ENCODE measurements at places on chromosomes 11 and 22.
A peak's percentile ranks its signal among the peaks of the same experiment; 100 is the strongest.

DNA sequence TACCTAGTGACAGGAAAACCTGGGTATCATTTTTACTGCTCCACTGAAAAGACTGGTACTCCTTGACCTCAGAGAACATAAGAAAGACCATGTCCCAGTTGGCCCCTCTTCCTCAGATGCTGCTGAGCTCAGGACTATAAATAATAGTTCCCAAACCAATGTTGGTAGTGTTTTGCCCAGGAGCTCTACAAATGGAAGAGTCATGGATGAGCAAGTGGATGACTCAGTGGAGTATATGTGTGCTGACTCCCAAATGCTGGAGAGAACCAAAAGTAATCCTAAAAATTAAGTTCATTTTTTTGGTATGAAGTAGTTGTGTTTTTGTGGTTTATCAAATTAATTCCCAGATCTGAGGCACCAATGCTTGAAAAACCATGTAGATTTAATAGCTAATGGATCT lies 482.0 kb downstream of the KCNA4 start:
- no peak overlapping the region for H3K4me3 ChIP-seq
- H3K27me3 ChIP-seq: no peaks in the 10 kb centered on the region

DNA sequence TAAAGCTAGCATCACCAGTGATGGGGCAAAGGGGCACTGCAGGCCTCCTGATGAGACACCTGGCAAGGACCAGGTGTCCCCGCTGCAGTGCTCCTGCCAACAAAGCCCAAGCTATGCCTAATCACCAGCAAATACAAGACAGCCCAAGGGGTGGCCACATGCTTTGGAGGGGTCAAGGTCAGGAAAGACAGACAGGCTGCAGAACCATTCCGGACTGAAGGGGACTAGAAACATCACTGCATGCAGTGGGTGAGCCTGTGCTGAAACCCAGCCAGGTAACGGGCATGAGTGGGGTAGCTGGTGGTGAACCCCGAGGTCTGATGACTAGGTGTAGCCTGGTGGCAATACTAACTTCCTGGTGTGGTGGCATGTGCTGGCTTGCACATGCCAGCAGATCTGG lies 111.1 kb downstream of the MED15 start:
- H3K4me1 ChIP-seq: peaks cover 5% of the 10 kb centered on the region
- H3K27ac ChIP-seq: no peak overlapping the region
- peaks cover 4% of the 10 kb centered on the region for H3K27me3 ChIP-seq
- no peak overlapping the region for H3K4me3 ChIP-seq

DNA sequence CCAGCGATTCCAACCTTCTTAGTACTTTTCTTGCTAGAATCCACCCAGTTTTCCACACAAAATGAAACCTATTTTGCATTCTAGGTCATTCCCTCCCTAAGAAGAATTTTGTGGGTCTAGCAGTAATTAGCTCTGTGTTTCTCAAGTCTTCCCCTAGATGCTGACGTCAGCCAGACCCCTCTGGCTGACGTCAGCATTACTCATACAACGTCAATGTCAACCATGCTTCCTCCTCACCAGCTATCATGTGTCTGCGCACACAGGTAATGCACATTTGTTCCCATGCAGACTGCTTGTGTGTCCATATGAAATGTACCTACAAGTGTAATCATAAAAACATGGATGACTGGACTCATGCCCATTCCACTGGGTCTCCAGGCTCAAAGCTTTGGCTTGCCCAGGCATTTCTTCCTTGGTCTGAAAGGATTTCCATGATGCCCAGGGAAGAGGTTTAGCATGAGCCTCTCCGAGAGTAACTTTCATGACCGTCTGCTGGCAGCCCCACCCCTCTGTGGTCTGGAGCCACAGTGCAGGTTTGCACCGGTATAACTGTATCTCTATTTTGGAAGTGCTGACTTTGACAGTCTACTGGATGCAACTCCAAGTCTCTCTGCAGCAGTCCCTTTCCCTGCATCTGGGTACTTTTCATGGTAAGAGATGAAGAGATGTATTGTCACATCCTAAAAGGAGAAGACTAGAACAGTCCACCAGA lies 58.6 kb downstream of the DSCAML1 start:
- H3K27me3 ChIP-seq: peaks cover 38% of the 10 kb centered on the region
- no peaks in the 10 kb centered on the region for H3K36me3 ChIP-seq
- peaks cover 5% of the 10 kb centered on the region for H3K4me1 ChIP-seq
- DNase-seq: no peak
- no peak overlapping the region for H3K4me3 ChIP-seq

GRCh38 chr11:77085652-77086051 lies 17.0 kb upstream of the OMP start:
- no peaks in the 10 kb centered on the region for H3K36me3 ChIP-seq
- H3K27me3 ChIP-seq: no peaks in the 10 kb centered on the region
- H3K27ac ChIP-seq: no peak overlapping the region
- no peak for DNase-seq
- H3K4me3 ChIP-seq: no peak overlapping the region

- no peaks in the 10 kb centered on the region for H3K27me3 ChIP-seq
- no peaks in the 10 kb centered on the region for H3K36me3 ChIP-seq
- H3K4me3 ChIP-seq: no peak overlapping the region
- peaks cover 12% of the 10 kb centered on the region for H3K4me1 ChIP-seq
- DNase-seq: no peak
- H3K27ac ChIP-seq: peak overlapping the region; percentile 34
These were observed 261.4 kb downstream of the DDX10 start for GRCh38 chr11:108926171-108926840.

DNA sequence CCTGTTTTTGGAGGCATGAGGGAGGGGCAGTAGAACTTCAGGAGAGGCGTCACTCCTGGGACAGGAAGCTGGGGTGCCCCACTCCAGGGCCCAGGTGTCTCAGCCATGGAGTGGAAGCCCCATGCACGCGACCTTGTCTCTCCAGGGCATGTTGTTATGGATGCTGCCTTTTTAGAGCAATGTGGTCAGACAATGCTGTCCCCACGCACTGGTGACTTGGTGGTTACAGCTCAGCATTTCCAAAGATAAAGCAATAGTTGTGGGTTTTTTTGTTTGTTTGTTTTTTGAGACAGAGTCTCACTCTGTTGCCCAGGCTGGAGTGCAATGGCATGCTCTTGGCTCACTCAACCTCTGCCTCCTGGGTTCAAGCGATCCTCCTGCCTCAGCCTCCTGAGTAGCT lies 22.3 kb downstream of the EIF4G2 start:
- H3K36me3 ChIP-seq: no peaks in the 10 kb centered on the region
- peaks cover 18% of the 10 kb centered on the region for H3K27me3 ChIP-seq
- no peak overlapping the region for H3K4me3 ChIP-seq
- no peak for DNase-seq

GRCh38 chr11:17383461-17383860 lies 5.0 kb downstream of the KCNJ11 start:
- H3K4me1 ChIP-seq: no peaks in the 10 kb centered on the region
- peaks cover 2% of the 10 kb centered on the region for H3K27me3 ChIP-seq
- no peak for DNase-seq
- peaks cover 3% of the 10 kb centered on the region for H3K36me3 ChIP-seq

GRCh38 chr11:94169516-94169915 lies 40.9 kb downstream of the PANX1 start:
- peaks cover 9% of the 10 kb centered on the region for H3K36me3 ChIP-seq
- H3K4me3 ChIP-seq: no peak overlapping the region
- DNase-seq: no peak
- H3K27me3 ChIP-seq: no peaks in the 10 kb centered on the region
- H3K27ac ChIP-seq: no peak overlapping the region
- H3K4me1 ChIP-seq: peaks cover 5% of the 10 kb centered on the region

GRCh38 chr11:19525276-19525675 lies 187.4 kb upstream of the NAV2 start:
- peaks cover 31% of the 10 kb centered on the region for H3K4me1 ChIP-seq
- no peak overlapping the region for H3K27ac ChIP-seq
- H3K27me3 ChIP-seq: no peaks in the 10 kb centered on the region

DNA sequence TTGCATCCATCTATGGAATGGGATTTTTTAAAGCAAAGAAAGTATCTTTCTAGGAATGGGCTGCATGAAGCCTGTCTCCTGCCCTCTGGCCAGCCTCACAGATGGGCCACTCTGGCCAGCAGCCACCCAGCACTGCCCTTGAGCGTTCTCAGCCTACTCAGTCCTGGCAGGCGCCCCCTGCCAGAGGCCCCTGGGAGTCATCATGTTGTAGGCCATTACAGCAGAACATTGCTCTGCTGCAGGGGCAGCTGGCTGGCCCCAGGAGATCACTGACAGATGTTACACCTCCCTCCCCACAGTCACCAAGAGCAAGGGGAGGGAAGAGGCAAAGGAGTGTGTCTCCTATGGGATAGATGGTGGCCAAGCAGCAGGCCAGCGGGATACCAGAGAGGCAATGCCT lies 363.7 kb downstream of the NXPE2 start:
- no peak overlapping the region for H3K4me3 ChIP-seq
- no peaks in the 10 kb centered on the region for H3K36me3 ChIP-seq
- DNase-seq: no peak
- no peak overlapping the region for H3K27ac ChIP-seq
- H3K27me3 ChIP-seq: peaks cover 5% of the 10 kb centered on the region

DNA sequence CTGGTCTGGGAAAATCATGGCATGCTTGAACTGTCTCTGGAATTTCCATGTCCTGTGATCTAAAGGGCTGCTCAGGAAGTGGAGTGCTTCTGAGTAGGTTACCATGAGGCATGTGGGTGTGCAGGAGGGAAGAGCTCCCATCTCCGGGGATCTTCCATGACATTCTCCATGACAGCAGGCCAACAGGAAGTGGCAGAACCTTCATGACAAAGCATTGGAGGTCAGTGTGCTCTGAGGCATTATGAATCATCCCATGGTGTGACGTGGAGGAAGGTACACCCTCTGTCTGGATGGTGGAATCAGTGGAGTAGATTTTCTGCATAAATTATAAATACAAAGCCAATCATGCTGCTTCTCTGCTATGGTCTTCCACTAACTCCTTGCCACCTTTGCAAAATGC lies 139.6 kb upstream of the E2F8 start:
- no peak for DNase-seq
- peaks cover 22% of the 10 kb centered on the region for H3K27me3 ChIP-seq
- peaks cover 1% of the 10 kb centered on the region for H3K4me1 ChIP-seq
- H3K4me3 ChIP-seq: no peak overlapping the region
- H3K27ac ChIP-seq: no peak overlapping the region

DNA sequence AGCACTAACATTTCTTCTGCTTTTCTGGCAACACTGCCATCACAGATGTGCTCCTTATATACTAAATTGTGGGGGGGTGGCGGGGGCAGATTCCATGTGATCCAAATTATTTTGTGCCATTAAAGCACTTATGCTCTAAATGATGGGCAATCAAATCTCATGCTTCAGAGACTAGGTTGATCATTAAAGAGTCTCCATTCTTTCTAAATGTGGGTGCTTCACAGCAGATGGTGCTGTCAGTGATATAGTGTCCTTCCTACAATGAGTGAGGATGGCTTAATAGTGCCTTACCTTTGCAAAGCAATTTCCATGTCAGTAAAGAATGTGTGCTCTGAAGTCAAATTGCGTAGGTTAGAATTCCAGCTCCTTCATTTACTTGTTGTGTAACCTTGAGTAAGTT lies 589.8 kb downstream of the ETS1 start:
- no peak for DNase-seq
- H3K36me3 ChIP-seq: no peaks in the 10 kb centered on the region

DNA sequence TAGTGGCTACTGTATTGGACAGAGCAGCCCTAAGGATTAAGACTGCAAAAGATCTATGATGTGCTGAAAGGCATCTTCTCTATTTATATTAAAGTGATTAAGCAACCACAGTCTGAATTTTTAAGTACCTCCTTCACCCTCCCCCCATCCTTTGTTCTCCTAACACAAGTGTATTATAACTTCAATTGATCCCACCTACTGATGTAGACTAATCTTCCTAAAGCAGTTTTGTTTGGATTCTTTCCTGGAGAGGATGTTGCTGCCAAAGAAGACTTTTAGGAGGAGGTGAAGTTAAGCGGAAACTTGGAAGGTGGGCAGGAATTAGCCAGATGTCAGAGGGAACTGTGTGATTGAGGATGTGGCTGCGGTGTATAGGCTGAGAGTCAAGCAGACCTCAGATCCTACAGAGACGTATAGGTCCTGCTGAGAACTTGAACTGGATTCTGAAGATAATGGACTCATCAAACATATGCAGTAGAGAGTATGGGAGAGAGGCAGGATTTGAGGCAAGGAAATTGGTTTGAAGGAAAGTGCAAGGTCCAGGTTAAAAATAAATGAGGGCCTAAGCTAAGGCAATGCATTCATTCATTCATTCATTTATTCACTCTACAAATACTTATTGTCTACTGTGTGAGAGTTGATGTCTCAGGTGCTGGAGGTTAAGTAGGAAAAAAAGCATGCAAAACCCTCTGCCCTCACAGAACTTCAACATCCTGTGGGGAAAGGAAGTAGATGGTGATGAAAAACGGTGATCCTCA lies 5.2 kb upstream of the RASSF10 start:
- DNase-seq: no peak
- H3K36me3 ChIP-seq: peaks cover 34% of the 10 kb centered on the region
- peaks cover 24% of the 10 kb centered on the region for H3K4me1 ChIP-seq
- no peaks in the 10 kb centered on the region for H3K27me3 ChIP-seq
- no peak overlapping the region for H3K27ac ChIP-seq
- no peak overlapping the region for H3K4me3 ChIP-seq

DNA sequence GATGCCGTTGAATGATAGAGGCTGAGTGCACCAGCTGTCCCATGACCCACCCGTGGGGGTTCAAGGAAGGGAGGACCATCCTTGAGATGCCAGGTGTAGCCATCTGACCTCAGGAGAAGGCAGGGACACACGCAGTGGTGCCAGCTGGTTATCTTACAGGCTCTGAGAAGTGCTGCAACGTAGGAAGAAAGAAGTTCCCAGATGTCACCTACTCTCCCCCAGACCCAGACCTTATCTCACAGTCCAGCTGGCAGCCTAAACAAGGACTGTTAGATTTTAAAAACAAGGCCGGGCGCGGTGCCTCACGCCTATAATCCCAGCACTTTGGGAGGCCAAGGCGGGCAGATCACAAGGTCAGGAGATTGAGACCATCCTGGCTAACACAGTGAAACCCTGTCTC lies 1307.6 kb downstream of the TBC1D22A start:
- H3K4me3 ChIP-seq: no peak overlapping the region
- H3K36me3 ChIP-seq: no peaks in the 10 kb centered on the region
- no peak overlapping the region for H3K27ac ChIP-seq
- H3K27me3 ChIP-seq: peaks cover 17% of the 10 kb centered on the region
- DNase-seq: no peak
- no peaks in the 10 kb centered on the region for H3K4me1 ChIP-seq

Measured in progenitor cell of endocrine pancreas (in vitro differentiated cells).